Stimulated activated CD8-positive, alpha-beta memory T cell treated with anti-CD3 and anti-CD28 coated beads, Interleukin-15, amount 100 ng/mL, for 4 hours (primary cell): ENCODE measurements at places on chromosomes 5 and 9.

DNA sequence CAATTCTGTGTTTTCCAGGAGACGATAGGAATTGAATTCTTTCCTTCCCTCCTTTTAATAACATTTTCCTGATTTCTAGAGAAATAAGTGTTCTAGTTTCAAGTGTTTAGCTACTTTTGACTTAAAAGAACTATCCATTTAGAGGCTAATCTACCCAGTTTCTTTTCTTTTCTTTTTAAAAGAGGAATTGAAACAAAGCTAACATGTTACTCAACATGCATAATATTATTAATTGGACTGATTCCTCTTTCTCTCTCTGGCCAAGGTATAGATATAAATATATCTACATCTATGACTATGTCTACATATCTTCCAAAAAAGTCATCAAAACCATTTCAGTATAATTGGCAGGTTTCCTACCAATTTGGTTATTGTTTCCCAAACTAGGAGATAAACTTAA lies 309.8 kb downstream of the TRPM3 start:
- no peak for DNase-seq

DNA sequence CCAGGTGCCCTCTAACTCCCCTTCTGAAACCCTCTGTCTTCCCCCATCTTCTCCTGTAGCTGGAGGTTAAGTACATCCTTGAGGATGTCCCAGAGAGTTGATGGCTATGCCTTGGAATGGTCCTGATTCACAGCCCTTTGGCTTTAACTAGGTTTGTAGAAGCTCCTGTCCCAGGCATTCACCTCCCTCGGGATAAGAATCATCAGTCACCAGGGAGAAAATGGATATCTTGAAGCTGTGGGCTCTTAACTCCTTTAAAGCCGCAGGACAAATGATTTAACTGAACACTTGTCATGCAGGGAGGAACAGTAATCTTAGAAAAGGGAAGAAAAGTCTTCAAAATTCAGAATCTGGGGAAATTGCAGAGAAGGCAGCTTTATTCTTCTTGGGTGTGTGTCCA lies 139.9 kb downstream of the PSAT1 start:
- no peak for DNase-seq

DNA sequence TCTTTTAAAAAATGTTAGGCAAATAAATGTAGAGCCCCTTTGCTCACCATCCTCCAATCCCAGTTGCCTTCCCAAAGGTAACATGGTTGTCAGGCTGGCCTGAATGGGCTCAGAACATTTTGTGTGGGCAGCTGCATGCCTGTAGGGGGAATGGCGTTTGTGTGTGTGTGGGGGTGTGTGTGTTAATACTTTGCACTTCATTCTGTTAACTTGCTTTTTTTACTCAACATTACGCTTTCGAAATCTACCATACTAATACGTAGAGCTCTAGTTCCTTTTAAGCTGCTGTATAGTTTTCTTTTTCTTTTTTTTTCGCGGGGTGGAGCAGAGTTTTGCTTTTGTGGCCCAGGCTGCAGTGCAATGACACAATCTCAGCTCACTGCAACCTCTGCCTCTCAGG lies 14.0 kb downstream of the MYOZ3 start:
- DNase-seq: no peak

DNA sequence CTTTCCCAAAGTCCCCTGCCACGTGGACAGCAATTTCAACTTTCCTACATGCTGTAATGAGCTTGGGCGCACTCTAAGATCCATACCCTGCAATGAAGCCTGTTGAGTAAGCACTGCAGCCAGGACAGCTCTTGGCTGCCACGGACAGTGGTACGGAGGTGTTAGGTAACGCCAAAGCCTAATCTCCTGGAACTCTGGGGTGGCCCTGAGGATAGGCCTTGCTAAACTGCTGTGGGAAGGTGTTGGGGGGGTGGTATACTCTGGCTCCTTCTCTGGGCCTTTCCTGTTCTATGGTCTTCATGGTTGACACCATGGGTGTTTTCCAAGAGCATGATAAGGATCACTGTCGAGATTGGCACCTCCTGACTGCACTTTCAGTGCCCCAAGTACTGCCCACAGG lies 66.4 kb upstream of the PITX1 start:
- DNase-seq: no peak

GRCh38 chr9:105290418-105290817 lies 46.0 kb downstream of the SLC44A1 start:
- DNase-seq: no peak

- DNase-seq: no peak
Measured at GRCh38 chr9:134627417-134628353, 13.9 kb upstream of the COL5A1 start.

DNA sequence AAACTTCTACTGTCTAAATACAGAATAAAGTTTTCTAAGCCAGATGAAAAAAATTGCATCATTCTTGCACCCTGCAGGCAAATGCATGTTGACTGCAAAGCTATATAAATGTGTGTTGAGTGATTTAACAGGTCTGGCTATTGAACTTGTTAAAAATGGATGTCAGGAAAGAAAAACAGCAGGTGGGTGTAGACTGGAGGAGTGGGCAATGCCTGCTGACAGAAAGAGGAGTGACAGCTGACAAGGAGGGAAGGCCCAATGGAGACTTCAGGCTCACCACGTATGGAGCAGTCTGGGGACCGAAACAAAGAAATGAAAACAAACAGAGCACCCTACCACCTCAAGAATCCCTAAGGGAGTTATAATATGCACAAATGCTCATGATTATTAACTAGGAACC lies 127.8 kb downstream of the GRIA1 start:
- no peak for DNase-seq

DNA sequence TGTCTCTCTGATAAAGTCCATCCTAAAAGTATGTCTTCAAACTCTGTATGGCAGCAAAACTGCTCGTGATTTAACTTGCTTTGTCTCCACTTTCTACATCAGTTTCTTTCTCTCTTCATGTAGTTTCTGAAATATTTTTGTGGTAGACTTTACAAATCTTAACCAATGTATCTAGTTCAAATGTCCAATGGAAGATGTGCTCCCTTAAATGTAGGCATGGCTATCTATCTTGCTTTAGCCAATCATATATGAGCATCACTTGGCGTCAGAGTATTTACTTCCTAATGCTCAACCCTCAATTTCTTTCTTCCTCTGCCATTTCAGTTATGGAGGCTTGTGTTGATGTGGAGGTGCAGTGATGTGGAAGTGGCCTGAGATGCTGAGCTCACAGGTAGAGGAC lies 206.1 kb upstream of the ZNF608 start:
- DNase-seq: no peak

DNA sequence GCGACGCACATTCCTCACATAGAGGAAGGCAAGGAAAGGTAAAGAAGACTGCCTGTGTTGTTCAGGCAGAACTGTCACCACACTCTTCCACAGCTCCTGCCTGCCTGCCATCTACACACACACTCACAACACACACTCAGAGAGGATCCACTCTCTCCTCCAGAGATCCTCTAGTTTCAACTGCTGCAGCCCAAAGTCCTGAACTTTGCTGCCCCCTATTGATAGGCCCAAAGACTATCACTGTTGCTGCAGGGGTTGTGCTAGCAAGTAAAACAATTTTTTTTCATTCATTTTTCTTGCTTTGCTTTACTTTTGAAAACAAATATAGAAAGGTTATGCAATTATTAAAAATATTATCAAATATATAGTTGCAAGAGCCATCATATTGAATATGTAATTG lies 5.9 kb upstream of the CFAP90 start:
- no peak for DNase-seq

GRCh38 chr5:178149199-178149932 lies 4.3 kb downstream of the NHP2 start:
- no peak for DNase-seq

DNA sequence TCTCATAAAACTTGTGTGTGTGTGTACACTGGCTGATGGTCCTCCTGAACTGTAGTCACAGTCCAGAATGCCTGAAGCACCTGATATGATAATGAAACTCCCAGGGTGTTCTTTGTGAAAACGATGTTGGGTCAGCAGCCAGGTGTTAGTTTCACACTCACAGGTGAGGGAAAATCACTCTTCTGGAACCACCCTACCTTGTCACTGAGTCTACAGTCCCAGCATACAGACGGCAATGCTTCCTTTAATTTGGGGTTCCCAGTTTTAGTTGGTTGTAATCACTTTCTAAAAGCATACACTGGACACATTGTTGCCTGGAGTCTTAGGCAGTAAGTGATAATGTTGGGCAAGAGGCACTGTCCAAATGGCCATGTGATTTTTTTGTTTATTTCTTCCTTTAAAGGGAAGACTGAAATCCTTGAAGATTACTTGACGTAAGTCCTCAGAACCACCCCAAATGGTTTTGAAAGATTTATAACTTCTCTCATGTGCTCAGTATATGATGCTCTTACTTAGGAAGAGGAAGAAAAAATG lies 18.2 kb upstream of the MGAT1 start:
- DNase-seq: no peak

DNA sequence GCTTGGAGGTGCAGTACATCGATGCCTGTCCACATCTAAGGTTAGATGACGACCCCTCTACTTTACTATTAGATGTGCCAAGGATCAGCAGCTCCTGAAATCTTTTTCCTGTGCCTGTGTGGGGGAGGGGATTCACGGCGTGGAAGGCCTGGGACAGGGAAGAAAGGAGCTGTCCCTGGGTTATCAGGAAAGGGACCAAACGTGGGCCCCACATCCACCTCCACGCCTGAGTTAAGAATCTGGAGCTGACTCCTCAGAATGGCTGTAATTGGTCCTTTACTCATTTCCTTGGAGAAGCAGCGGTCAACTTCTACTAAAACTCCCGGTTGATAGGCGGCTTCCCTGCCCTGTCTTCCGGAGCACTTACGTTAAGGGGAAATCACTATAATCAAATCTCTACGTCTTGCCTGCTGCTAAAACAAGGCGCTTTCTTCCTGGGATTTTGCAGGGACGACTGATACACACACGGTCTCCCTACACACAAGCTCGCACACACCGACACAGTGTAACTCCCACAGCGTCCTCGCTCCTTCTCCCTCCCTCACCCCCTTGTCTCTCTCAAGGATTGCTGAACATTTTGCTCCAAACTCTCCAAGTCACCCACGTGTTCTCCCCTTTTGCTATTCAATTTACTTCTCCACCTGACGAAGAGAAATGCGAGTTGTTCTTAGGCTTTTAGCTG lies 1.4 kb downstream of the PDE4D start:
- DNase-seq: no peak

DNA sequence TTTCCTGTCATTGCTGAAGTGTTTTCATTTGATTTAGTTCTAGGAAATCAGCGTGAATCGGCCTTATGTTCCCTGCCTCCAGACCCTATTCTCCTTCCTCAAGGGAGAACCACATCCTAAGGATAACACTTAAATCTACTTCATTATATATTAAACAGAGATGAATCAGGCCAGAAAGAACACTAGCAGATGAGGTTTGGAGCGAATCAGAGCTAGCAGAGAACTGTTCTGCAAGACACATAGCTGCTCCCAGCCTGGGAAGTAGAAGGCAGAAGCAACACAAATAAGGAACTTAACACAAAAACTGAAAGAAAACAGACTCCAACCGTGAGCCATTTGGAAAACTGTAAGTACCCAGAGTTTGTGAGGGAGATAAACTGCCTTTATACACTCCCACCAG lies 718.2 kb downstream of the SEMA5A start:
- DNase-seq: no peak
